ENCODE measurements at places on chromosomes 7 and 10.
A peak's percentile ranks its signal among the peaks of the same experiment; 100 is the strongest.

DNA sequence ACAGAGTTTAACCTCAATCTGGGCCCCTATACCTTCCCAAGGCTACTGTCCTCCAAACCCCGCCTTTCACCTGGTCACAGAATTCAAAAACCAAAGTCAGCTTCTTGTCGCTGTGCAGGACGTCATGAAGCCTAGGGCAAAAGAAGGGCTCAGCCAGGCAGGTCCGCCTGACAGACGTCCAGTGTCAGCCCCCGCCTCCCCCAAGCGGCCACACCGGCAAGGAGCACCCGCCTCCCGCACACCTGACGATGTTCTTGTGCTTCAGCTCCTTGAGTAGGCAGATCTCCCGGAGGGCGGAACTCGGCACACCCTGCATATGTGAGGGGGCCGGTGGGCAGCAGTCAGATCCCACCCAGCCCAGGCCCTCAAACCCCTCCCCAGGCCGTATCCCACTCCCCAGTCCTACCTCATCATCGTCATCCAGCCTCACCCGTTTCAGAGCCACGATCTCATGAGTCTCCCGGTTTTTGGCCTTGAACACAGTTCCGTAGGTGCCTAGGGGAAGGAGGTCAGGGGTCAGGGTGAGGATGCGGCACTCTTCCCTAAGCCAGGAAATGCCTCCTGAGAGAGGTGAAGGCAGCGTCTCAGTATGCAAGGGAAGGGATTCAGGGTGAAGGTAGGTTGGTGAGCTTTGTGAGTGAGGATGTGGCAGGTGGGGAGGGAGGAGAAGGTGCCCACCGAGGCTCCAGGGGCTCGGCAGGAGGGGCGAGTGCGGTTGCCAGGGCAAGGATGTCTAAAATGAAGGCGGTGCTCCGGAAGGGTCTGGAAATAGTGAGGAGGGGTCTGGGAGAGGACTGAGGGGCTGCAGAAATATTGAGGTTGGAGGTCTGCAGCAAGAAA is 811 bp downstream of the CDK5 start:
- no peak for DNase-seq

- no peak for DNase-seq
Observed at GRCh38 chr7:43636093-43636492, 53.2 kb downstream of the STK17A start.

DNA sequence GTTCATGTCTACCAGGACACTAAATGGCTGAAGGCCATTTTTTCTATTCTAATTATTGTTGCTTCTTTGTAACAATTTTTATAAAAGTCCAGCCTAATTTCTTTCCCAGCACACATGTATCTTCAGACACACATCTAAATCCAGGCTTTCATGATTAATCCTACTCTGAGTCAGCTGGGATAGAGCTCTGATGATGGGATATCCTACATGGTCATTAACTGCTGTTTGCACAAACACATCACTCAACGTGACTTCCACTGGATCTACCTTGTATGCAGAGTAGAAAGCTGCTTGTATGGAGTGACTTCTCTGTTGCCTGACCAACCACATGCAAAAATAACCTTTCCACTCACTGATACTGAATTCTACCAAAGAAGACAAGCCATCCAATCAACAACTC is 260.9 kb downstream of the AHR start:
- DNase-seq, result no peak

DNA sequence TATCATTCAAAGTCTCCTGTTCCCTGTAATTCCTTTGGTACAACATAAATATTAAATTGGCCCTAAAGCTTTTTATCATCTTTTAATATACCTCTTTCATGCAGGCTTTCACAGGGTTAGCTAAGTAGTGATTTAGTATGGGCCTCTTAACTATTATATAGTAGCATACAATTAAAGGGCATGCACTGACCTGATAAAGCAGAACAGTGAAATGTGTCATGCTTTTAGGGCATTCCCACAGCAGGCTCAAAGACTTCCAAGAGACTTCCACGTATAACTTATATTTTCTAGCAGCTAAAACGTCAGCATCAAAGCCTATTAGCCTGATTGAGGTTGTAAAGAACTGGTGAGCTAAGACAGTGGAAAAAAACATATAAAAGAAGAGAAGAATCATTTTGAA is 35.3 kb downstream of the SAMD8 start:
- no peak for DNase-seq

DNA sequence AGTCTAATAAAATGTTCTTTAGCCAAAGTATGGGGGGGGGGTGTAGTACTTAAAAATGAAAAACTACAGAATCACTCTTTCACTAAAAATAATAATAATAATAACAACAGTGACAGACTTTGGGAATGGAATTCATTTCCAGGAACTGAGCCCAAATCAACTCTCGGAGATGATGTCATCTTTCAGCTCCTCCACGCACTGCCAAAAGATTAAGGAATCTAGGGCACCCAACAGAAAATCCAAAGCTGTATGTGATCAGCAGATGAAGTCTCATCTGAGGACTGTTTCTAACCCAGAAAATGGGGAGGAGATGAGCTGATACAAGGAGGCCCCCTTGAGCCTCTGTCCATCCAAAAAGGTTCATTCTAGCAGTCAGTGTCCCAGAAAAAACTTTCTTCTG is 54.5 kb downstream of the GRB10 start:
- no peak for DNase-seq

GRCh38 chr7:112869111-112869774 is 79.0 kb upstream of the TMEM168 start:
- peak; percentile 54 for DNase-seq

DNA sequence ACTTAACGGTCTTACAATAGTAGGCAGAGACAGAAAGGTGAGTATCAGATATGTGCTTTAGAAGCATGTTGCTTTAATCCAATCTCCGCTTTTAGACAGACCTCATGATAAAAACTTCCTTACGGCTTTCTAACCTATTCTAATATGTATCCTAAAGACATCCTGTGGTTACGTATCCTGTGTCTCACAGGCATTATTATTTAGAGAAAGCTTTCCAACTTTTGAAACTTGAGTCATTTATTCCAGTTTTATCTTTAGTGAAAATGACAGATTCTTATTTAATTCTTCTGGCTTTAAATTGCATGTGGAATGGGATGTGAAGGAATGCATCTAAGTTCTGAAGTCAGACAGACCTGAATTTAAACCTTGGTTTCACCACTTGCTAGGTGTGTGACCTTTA is 118.9 kb downstream of the OTUD1 start:
- DNase-seq, result no peak

DNA sequence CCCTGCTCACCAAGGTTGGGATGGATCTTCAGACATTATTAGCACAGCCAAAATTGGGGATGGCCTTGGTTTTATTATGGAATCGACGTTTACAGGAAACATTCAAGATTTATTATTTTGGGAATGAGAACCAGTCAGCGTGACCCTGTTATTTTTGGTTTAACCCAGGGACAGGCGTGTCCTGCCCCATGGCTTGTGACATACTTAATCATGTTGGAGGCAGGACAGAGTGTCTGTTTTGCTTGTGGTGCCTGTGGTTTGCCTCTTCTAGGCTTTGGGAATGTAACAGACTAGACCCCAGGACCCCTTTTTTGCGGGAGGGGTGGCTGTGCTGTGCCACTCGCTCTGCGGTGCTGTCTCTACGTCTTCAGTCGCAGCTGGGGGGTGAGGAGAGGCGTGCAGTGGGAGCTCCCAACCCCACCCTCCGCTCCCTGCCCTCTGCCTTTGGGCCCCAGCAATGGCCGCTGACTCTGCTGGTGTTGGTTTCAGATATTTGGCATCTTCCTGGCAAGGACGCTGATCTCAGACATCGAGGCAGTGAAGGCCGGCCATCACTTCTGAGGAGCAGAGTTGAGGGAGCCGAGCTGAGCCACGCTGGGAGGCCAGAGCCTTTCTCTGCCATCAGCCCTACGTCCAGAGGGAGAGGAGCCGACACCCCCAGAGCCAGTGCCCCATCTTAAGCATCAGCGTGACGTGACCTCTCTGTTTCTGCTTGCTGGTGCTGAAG is 20.1 kb upstream of the SH2D4B start:
- DNase-seq, result no peak

- DNase-seq, result no peak
Observed at GRCh38 chr7:19558527-19558926, 150.3 kb downstream of the POLR1F start.

- DNase-seq, result no peak
Observed at GRCh38 chr10:32059472-32059871, 3.2 kb upstream of the KIF5B start.

Data from immature natural killer cell (primary cell).